ENCODE measurements at places on chromosomes 6 and 20. TPM values are rescaled to one million over a fixed set of nuclear protein-coding genes. Genes with fewer than 3 reads are reported as not detected.

Gene C6orf58
- not detected for total RNA-seq

Gene SLC12A5
- 0.33 TPM for total RNA-seq

Gene CCN6
- not detected for total RNA-seq

Gene PAQR8
- 4.6 TPM for total RNA-seq

Gene LCA5
- 8.2 TPM for total RNA-seq

Gene FAXC
- 14.2 TPM for total RNA-seq

Gene TREML1
- 0.98 TPM for total RNA-seq

Gene CFB
- total RNA-seq, result 36.3 TPM

Gene MMP24
- 0.98 TPM for total RNA-seq

Gene HSPA12B
- 9.3 TPM for total RNA-seq

Gene NMBR
- not detected for total RNA-seq

Gene MAK
- total RNA-seq, result 0.98 TPM

Gene FNDC1
- 0.15 TPM for total RNA-seq

Gene PPP1R16B
- total RNA-seq, result 8.2 TPM

Gene HLA-DRB5
- total RNA-seq, result 8.8 TPM

Gene EMILIN3
- total RNA-seq, result 0.32 TPM

Gene OXT
- total RNA-seq, result not detected

Gene OTOR
- total RNA-seq, result not detected

Gene LPIN3
- total RNA-seq, result 43.2 TPM

Gene MAFB
- 39.0 TPM for total RNA-seq

Gene KCNQ5
- 0.33 TPM for total RNA-seq

Gene SLC24A3
- total RNA-seq, result 12.3 TPM

Gene FABP7
- total RNA-seq, result not detected

Gene PSMB9
- total RNA-seq, result 16.8 TPM

Gene OR10C1
- total RNA-seq, result not detected

Gene CD93
- 36.5 TPM for total RNA-seq

Gene KHDC1L
- total RNA-seq, result not detected

Gene NR2E1
- total RNA-seq, result not detected

Gene XKR7
- total RNA-seq, result not detected

Gene ZSCAN26
- 13.8 TPM for total RNA-seq

Gene PRICKLE4
- total RNA-seq, result 0.80 TPM

Gene VSTM2L
- total RNA-seq, result 0.48 TPM

Gene MRAP2
- total RNA-seq, result 0.33 TPM

Gene SOBP
- 5.6 TPM for total RNA-seq

Gene C6orf15
- total RNA-seq, result not detected

Gene WFDC5
- total RNA-seq, result not detected

Gene PSMB8
- total RNA-seq, result 36.0 TPM

Gene SAMD3
- 1.2 TPM for total RNA-seq

Gene PACRG
- total RNA-seq, result 6.4 TPM

Gene TPBG
- total RNA-seq, result 20.8 TPM

Gene OOEP
- not detected for total RNA-seq

Gene TMEM170B
- 15.2 TPM for total RNA-seq

Gene DBNDD2
- total RNA-seq, result 49.2 TPM

Gene ULBP1
- under 0.01 TPM for total RNA-seq

Gene THEMIS
- 0.96 TPM for total RNA-seq

Gene C20orf202
- total RNA-seq, result not detected

Gene NELFE
- total RNA-seq, result 77.3 TPM

Gene GPX5
- total RNA-seq, result not detected

Gene SESN1
- 108 TPM for total RNA-seq

Gene PAK5
- 0.66 TPM for total RNA-seq

Gene MROH8
- total RNA-seq, result 2.8 TPM

Gene PRDM13
- total RNA-seq, result not detected

Gene GSTA3
- not detected for total RNA-seq

Gene GABRR1
- total RNA-seq, result not detected

Gene PLAGL1
- 17.8 TPM for total RNA-seq

Gene SASH1
- total RNA-seq, result 304 TPM

Gene BMP5
- 1.3 TPM for total RNA-seq

Gene SCRT2
- total RNA-seq, result not detected

Gene NHLRC1
- 2.7 TPM for total RNA-seq

Gene SLC26A8
- 0.48 TPM for total RNA-seq

Measured in breast epithelium (tissue), 4 donors.